ENCODE measurements at places on chromosomes 13 and 19.

- DNase-seq = no peak
These were observed 6.6 kb downstream of the PEPD start for GRCh38 chr19:33514885-33515551.

DNA sequence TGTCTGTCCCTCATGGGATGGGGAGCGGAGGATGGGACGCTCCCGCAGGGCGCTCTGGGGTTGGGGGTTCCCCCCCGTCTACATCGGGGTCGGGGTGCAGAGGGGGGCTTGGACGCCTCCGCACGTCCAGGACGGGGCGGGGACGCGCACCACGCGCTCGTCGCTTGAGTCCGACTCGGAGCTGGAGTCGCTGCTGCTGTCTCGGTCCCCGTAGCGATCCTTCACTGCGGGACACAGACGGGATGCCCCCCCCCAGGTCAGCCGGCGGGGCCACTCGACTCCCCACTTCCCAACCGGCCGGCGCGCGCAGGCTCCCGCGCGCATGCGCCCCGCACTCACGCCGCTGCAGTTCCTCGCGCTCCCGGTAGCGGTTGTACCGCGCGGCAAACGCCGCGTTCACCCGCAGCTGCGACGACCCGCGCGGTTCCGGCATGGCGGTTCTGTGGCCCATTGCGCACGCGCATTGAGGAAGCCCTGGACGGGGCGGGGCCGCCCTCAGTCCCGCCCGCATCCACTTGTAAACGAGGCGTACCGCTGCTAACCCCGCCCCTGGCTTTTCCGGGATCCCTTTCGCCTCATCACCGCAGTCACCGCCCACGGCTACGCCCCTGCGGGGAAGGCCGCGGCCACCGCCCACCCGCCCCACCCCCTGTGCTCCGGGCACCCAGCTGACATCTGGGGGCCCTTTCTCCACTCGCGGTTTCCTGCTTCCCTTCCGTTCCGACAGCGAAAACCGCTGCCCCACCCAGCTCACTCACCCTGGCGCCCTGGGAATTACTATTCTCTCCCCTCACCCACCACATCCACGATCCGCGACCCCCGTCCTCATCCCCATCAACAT is at the start of gene KRI1:
KRI1 (minus strand) TSS at position 444 of the 841 bp plus-strand sequence; CDS start at position 433, 11 bp downstream.
- no peak for DNase-seq

DNA sequence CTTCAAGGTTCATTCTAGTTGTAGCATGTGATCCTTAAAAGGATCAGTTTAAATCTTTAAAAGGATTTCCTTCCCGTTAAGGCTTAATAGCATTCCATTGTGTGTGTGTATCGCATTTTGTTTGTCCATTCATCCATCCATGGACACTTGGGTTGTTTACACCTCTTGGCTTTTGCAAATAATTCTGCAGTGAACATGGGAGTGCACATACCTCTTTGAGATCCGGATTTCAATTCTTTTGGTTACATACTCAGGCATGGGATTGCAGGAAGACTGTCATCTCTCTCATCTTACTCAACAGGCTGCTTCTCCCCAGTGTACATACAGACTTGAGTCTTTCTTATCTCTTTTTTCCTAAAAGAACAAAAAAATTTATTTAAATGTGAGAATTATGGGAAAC is 1.2 kb downstream of the RNF113B start:
- DNase-seq = no peak

GRCh38 chr19:50024719-50025021 is 502 bp downstream of the VRK3 start:
- DNase-seq = no peak

DNA sequence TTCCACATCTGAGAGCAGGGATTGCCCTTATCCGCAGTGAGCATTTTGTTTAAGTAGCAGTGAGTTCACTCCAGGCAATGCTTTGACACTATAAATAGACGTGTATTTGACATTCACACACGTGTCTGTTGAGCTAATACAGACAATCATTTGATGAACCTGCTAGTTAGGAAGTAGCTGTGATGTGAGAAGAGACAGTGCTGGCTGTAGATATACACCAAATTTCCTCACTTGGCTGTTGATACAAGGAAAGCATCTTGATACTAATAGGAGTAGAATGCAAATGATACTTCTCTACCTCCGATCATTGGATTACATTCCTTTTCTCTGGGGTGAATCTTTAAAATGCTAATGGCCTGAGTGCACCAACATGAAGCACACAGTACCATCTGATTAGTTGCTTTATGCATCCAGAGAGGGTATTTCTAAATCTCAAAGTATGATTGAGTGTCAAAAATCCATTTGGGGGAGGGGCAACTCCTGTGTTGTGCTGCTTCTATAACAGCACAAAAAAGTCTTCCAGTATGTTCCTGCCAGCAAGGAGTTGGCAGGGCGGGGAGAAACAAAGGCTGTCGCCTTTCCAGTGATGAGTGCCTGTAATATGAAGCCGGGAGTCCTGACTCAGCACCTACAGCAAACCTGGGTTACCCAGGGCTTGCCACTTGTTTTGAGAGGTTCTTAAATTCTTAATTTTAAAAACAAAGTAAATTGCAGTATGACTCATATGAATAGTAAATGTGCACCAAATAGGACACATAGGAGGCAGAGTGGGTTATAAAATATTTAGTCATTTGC is 7.0 kb downstream of the CUL4A start:
- DNase-seq = no peak

GRCh38 chr13:112781287-112781686 is 91.4 kb downstream of the ATP11A start:
- peak; percentile 49 for DNase-seq
